ENCODE measurements at places on chromosomes 5 and 9. TPM values are rescaled to one million over a fixed set of nuclear protein-coding genes. Genes with fewer than 3 reads are reported as not detected.

The FANCC gene
- total RNA-seq: 2.2 TPM

The PCDHB12 gene
- total RNA-seq: 1.5 TPM

The RGS7BP gene
- total RNA-seq: 0.06 TPM

The TAF11L10 gene
- not detected for total RNA-seq

The PCDHB10 gene
- 1.2 TPM for total RNA-seq
